ENCODE measurements at places on chromosomes 12 and 14.

DNA sequence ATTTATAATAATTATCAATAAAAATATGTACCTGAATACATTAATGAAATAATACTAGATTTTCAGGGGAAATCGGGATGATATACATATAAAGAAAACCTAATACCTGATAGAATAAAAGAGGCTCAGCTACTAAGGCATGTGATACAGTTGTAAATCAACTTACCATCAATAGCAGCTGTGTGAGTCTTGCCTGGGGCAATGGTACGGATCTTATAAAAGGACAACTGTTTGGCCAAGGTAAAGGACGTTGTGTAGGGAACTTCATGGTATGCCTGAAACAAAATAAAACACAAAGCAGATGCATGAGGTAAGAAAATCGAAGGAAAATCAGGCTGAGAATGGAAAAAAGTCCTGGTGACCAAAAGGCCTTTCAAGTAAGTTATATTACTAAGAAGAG lies 25.4 kb downstream of the NEK9 start:
- no peak for DNase-seq

DNA sequence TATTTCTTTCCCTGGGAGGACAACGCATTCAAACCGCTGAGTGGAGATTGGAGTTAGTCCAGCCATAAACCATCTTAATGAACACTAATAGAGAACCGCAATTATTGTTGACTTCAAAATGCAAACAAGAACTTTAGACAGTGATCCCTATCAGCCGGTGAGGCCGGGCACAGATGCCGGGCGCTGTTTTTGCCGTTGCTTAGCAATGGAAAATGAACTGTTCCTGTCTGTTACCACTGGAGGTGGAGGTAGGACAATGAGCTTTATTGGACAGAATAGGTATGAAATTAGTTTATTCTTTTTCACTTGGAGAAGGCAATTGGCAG lies 216.8 kb downstream of the TTC8 start:
- no peak for DNase-seq

DNA sequence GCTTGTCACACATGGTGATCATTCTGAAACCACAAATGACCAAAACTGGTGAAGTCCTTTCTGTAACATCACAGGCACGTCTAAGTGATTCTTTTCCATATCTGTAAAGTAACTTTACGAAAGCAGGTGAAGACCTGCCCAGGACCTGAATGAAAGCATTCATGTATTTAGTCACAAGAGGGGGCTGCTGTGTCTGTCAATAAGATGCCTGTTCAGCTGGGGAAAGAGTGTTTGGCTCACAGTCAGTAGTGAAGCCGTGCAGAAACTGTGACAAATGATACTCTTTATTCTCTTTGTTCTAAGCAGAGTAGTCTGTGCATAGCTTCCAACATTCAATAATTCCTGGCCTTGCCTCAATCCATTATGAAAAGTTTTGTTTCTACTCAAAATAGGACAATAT lies 373.5 kb upstream of the OR4E1 start:
- DNase-seq: peak; percentile 36

- no peak for DNase-seq
Observed at GRCh38 chr14:95326987-95327386, 7.3 kb upstream of the CLMN start.

DNA sequence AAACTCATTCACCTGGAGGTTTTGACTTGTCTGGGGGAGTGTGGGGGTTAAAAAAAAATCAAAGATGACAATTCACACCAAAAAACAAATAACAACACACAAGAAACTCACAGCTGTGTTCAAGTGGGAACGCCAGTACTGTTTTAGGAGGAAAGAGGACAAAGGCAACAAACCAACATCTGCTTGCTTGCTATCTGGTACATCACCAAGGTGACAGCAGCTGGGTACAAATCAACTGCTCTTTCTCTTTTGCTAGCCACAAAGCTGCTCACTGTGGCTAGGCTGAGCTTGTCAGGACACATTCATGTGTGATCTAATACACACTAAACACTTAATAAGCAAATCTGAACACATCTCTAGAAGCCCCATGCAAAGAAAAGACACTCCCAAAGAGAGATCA lies 128.0 kb upstream of the RAP1B start:
- DNase-seq: peak; percentile 60

DNA sequence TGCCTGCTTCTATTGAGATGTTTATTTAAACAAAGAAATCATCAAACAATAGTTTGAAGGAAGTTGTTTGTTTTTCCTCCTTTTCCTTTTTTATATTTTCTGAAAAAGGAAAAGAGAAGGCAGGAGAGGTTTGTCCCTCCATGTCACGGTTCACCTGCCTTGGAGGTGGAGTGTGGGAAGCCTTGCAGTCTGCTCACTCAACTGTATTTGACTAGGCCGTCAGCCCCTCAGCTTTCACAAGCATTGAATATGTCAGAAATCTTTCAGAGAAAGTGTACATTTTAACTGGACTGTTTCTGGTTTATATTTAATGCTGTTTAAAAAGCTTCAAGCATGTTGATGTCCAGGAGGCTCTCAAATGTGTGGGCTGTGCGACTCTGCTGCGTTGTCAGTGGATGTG lies 370.4 kb downstream of the NPAS3 start:
- DNase-seq: no peak

DNA sequence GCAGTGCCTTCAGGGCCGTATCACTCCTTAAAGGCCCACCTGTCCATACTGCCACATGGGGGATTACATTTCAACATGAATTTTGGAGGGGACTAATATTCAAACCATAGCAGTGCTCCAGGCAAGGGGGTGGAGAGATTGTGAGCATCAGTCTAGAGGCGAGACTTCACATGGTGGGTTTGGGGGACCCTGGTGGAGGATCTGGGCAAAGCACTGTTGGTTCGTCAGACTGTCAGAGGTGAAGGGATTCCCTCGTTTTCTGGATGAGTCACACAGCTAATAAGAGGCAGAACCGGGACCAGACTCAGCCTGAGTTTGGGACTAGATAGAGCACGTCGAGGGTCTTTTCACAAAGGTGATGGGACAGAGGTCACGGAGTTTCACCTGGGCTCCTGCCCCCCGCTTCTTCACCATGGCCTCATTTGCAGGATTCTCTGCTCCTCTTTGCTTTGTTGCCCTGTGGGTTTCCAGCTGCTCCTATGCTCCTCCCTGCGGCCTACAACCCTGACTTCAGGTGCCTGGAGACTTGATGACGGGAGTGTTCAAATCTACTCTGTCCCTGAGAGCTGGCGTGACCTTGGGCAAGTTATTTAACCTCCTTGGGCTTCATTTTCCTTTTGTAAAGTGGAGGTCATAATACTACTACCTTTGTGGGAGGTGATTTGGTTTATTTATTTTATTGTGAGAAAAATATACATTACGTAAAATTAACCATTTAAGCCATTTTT lies 41.5 kb downstream of the TEAD4 start:
- DNase-seq: no peak

GRCh38 chr14:22379727-22380126 lies 209.3 kb downstream of the DAD1 start:
- DNase-seq: no peak

GRCh38 chr12:76588881-76589565 lies 29.5 kb upstream of the OSBPL8 start:
- no peak for DNase-seq

- DNase-seq: no peak
Observed at GRCh38 chr14:100376751-100377171, 53.6 kb downstream of the SLC25A47 start.

DNA sequence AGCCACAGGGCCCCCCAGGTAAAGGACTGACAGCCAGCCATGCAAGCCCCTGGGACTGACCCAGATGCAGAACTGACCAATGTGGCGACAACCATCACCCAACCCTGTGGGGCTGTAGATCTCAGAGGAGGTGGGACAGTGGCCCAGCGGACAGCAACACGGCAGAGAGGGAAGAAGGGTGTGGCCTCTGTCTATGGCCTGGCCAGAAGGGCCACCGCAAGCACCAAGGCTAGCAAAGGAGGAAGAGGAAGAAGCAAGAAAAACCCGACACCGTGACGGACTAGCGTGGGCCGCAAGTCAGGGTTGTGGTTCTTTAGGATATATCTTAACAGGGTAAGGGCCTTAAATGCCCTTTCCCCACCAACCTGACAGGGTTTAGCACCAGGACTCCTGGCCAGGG lies 71.2 kb downstream of the ITPK1 start:
- peak; percentile 64 for DNase-seq

DNA sequence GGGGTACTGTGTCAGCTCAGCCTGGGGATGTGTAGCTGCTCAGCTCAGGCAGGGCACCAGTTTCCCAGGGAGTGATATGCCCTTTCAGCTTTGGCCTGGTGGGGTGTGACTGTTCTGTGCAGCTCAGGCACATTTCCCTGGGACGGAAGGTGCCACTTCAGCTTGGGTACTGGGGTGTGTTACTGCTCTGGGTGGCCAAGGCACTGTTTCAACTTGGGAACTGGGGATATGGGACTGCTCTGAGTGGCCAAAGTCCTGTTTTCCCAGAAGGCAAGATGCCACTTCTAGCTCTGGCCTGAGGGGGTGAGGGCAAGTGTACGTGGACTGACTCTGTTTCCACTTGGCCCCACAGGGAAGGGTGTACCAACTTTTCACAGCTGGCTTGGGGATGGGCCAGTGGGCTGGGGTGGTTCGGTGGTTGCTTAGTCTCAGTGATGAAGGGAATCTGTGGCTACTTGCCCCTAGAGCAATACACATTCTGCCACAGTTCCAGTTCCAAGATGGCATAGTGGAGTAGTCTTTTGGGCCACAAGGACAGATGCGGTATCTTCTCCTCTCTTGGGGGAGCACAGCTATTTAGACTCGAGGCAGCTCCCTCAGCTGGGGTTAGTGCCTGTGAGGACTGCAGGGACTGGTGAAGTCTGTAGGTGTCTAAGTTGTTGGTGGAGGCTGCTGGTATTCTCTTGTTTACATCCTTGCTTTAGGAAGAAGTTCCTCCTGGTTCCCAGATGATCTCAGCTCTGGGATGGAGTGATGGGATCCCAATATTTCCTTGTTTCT lies 26.4 kb downstream of the TBC1D15 start:
- DNase-seq: no peak

- DNase-seq: no peak
Observed at GRCh38 chr14:97850466-97850865, 1053.3 kb downstream of the VRK1 start.

- peak; percentile 47 for DNase-seq
Observed at GRCh38 chr14:59918824-59919569, 947 bp upstream of the LRRC9 start.

GRCh38 chr12:62533087-62533754 lies 66.6 kb downstream of the MON2 start:
- no peak for DNase-seq

DNA sequence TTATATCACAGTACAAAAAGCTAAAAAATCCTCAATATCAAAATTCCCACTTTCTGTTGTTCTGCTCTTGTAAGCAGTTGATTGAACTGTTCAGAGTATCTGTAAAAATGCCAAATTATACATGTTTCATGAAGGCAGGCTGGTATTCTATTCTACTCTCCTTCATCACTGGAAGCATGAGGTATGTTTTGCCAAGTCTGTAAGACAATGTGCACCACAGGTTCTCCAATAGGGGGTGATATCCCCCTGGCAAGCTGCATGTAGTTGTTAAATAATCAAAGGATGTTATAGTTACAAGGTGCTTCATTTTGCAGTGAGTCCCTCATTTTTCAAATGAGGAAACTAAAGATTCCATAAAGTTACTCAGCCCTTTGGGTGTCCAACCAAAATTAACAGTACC lies 15.1 kb upstream of the NEK9 start:
- no peak for DNase-seq

DNA sequence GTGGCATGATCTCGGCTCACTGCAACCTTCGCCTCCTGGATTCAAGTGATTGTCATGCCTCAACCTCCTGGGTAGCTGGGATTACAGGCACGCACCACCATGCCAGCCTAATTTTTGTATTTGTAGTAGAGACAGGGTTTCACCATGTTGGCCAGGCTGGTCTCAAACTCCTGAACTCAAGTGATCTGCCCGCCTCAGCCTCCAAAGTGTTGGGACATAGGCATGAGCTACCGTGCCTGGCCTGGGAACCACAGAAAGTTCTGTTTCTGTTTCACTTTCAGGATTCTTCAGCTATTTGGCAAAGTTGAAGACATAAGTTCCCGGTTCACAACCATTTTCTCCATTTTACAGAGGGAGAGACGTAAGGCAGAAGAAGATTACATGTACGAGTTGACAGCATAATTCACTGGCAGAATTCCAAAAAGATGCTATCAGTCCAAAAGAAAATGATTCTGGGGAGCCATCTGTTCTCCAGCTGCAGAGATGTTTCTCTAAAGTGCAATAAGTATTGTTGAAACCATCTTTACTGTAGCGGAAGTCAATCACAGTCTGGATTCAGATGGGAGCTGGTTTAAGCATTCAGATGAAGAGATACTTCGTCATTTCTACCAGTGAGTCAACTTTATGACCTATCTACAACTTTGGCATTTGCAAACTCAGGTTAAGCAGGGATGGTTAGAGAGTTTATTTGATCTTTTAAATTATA lies 8.1 kb upstream of the RNF34 start:
- DNase-seq: peak; percentile 67

DNA sequence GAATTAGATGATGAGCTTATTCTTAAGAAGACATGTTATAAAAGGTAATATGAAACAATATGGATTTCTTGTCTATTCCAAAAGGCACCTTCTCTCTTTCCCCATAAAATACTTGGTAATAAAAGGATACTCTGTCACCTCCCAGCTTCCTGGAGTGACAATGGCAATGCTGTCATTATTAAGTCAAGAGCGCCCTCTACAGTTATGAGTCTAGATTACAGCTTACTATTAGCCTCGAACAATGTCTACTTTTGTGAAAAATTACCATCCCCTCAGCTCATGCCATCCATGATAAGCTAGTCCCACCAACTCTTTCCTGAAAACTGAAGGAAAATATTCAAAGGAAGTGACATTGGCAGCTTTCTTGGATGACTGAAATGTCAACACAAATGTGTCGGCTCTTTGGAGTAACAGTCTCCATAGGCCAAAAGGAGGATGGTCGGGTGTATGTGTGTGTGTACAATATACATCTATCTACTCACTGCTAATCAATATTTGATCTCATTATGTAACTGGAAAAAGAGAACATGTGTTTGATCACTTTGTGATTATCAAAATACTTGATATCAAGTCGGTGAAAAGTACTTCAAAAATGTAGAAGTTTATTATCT lies 48.7 kb upstream of the CDKN3 start:
- DNase-seq: peak; percentile 71

DNA sequence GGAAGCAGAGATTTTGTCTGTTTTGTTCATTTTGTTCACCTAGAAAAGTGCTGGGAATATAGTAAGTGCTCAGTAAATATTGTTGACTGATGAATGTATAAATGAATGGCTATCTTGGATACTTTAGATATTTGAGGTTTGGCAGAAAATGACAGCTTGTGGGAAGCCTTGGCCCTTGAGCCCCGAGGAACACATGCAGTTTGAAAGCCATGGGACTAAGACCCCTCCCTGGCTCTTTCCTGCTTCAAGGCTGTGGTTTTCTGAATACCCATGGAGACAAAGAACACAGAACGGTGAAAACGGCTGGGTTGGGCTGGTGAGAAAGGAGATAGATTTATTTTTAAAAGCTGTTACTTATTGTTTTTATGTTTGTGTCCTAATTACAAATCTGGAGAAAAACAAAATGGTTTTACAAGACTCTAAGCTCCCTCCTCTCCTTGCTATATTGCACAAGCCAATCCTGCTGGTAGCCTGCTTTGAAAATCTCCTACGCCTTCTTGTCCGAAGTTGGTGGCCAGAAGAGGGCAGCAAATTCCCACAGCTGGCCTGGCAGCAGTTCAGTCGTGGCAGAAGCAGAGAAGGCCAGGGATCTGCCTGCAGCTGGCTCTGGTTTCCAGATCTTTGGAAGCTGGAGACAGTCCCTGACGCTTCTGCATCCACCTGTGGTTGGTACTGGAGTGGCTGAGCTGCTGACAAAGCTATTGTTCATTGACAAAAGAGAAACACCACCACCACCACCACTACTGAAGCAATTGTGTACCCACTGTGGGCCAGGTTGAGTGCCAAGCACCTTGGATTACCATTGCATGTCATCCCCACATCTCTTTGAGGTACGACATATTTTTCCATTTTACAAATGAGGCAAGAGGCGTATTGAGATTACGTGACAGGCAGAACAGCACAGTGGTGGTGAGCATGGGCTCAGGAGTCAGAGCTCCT lies 5.2 kb upstream of the KRT85 start:
- peak; percentile 79 for DNase-seq

Measured in GM13976 (cell line).